ENCODE measurements at places on chromosomes 6 and 20.

DNA sequence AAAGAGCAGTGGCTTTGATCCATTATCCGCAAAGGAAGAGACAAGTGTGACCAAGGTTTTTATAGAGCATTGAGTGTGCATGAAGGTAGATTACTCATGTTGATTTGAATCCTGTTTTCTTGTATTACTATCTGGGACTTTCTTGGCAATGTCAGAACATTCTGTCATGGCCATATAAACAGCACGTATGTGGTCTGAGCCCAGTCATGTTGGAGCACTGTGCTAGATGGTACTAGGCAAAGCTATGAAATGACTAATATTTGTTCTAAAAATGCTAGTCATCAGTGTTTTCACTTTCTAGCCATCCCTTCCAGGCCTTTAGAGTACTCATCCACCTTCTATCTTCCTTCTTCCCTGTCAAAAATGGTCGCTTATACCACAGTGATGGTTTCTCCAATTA is 278.6 kb upstream of the FLRT3 start:
- no peak for DNase-seq

DNA sequence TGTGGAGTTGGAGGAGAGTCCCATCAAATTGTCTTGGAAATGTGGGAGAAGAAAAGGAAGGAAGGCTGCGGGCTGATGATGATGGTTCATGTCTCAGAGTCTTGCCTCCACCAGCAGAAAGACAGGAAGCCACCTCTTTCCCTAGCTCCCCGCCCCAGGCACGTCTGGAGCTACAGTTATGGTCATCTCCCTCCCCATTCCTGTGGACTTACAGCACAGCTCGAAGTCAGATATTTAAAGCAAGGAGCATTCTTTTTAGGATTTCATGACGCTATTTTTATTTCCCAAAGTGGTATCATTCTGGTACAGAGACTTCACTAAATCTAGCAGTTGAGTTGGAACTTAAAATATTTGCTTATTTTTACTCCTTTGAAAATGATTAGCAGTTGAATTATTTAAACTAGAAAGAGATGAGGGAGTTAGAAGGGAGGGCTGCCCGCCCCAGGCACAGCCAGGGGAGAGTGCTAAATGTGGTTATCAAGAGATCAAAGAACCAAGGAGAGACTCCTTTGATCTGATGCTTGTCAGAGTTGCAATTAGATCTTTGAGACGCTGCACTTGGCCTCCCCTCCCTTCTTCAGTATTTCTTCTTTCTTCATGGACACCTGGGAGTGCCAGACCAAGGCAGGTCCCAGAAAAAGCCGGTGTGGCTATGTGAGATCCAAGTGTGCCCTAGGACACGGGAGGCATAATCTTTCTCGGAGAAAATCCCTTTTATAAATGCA is 199.9 kb upstream of the SOX4 start:
- DNase-seq = no peak

DNA sequence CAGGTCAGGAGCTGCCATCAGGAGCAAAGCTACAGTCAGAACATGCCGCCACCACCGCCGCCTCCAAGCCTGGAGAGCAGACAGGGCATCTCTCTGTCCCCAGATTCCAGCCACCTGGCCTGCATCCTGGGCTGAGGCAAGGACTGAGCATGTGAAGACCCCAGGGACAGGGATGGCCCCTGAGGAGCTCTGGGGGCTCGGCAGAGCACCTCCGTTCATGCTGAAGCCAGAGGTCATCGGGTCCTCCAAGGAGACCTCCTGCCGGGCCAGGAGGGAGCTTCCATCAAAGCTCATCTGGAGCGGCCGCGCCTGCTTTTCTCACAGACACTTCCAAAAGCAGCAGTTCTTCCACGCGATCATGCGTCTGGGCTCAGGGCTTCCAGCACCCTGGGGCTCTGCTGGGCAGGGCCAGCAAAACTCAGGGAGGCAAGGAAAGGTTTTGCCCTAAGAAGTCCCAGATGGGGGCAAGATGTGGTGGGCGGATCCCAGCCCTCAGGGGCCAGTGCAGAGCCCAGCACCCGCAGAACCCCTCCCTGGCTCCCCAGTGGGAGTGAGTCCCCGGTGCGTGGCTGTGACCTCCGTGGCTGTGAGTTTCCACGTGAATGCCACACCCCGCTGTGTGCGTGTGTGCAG is 138.4 kb downstream of the TAF4 start:
- DNase-seq = no peak

- peak; percentile 92 for DNase-seq
Measured at GRCh38 chr20:10603971-10604864, 69.6 kb downstream of the JAG1 start.

DNA sequence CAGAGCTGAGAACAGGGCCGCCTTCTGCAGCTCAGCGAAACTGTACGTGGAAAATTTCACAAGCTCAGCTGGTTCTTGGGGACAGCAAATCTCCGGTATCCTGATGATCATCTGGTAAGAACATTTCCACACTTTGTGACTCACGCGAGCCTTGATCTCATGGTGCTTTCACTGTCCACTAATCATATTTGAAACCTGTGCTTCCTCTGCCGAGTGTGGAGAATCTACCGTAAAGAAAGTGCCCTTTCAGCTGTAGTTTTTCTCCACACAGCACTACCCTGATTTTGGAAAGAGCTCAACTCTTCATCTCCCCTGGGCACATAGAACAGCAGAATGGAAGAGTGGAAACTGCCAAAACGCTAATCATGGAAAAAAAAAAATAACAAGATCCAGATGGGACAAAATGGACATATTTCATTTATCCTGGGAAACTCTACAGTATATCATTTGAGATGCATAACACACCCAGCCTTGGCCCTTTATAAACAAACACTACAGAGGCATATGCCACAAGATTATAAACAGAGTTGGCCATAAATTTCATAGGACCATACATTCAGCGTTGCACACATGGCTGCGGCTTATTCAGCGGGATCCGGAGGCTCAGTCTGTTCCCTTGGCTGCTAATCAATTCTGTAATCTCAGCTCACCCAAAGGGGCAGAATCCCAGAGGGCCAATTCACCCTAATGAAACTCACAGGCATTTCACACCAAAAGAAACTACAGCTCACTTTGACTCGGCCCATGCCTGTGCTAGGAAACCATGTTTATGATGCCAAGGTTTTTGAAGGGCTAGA is 434.5 kb downstream of the HDGFL1 start:
- DNase-seq = peak; percentile 99

DNA sequence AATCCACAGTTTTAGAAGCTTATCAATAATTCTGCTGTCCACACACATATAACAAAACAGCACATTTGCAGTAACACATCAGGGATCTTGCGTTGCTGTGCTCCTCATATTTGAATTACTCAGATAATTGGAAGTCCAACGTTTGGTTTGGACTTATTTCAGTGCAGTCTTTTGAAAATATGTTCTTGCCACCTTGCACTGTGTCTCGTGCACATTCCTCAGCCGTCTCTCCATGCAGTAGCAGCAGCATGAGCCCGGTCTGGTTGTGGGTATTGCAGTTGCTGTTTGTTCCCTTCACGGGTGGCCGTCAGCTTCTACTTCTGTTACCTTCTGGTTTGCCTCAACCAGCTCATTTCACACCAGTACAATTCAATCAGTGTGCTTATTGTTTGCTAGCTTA is 215.5 kb downstream of the SLC24A3 start:
- DNase-seq = no peak

GRCh38 chr6:82437701-82438100 is 74.1 kb downstream of the TPBG start:
- DNase-seq = no peak

DNA sequence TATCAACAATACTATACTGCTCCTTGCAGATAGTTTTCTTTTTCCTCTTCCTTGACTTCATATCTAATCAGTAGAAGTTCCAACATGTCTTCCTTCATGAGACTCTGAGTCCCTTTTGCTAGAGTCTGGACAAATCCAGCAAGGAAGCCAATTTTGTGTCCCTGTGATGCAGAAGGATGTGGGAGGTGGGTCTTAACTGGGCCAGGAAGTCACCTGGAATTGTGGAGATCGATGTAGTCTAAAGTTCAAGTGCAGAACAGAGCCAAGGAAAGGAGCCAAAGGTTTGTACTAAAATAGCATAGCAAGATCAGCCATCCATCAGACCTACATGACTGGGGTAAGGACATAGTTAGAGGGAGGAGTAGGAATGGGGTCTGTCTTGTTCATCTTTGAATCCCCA is 37.6 kb downstream of the SPTLC3 start:
- no peak for DNase-seq

- peak; percentile 10 for DNase-seq
Measured at GRCh38 chr6:140909625-140910024, 1223.1 kb upstream of the GJE1 start.

DNA sequence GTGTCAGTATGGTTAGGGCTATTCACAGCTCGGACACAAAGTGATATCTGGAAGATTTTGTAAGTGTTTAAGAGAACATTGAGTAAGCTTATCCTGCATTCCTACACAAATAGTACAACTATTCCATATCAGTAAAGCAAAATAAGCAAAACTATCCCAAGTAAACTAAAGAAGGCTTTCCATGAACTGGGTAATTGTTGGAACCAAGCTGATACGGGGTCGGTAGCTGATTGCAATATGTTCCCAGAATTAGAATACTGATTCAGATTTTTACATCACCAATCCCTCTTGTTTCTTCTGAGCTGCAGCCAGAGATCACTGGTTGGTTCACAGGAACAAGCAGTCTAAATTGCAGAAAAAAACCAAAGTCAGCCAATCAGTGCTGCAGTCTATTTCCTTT is 54.1 kb downstream of the CDS2 start:
- DNase-seq = peak; percentile 9

DNA sequence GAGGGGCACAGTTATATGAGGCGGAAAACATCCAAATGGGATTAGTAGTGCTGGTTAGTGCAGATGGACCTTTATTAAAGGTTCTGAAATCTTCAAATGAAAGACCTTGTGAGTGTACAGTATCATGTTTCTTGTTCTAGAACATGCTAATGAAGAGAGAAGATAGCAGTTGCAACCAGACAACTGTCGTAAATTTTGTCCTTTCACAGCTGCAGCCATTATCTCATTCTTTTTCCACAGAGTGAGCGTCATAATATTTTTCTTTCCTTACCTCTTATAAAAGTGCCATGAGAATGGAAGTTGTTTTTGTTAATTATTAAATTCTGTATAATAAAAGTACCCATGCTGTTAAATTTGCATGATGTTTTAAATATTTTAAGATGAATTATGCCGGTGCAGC is 4.4 kb upstream of the C6orf163 start:
- DNase-seq = no peak
